ENCODE measurements at places on chromosomes 1 and 21. TPM values are rescaled to one million over a fixed set of nuclear protein-coding genes. Genes with fewer than 3 reads are reported as not detected.

MDM4 gene
- total RNA-seq = 84.2 TPM

ZNF683 gene
- 1.0 TPM for total RNA-seq

TXLNA gene
- 31.0 TPM for total RNA-seq

DNA sequence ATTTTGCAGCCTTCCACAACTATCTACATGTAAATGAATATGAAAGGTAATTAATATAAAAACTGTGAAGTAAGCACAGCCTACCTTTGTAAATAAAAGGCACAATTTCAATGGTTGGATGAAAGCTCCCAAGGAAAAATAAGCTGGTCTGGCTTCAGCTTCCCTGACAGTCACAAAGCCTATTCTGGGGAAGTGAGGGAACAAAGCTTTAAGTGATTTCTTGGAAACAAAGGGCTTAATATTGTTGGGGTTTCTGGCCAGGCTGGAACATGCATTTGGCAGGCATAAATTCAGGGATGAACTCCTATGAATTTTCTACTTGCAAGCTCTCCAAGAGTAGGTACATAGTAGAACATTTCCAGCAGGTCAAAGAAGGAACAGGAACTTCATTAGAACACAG, 17.3 kb downstream of the BCAS2 start:
- DNase-seq = no peak

DNA sequence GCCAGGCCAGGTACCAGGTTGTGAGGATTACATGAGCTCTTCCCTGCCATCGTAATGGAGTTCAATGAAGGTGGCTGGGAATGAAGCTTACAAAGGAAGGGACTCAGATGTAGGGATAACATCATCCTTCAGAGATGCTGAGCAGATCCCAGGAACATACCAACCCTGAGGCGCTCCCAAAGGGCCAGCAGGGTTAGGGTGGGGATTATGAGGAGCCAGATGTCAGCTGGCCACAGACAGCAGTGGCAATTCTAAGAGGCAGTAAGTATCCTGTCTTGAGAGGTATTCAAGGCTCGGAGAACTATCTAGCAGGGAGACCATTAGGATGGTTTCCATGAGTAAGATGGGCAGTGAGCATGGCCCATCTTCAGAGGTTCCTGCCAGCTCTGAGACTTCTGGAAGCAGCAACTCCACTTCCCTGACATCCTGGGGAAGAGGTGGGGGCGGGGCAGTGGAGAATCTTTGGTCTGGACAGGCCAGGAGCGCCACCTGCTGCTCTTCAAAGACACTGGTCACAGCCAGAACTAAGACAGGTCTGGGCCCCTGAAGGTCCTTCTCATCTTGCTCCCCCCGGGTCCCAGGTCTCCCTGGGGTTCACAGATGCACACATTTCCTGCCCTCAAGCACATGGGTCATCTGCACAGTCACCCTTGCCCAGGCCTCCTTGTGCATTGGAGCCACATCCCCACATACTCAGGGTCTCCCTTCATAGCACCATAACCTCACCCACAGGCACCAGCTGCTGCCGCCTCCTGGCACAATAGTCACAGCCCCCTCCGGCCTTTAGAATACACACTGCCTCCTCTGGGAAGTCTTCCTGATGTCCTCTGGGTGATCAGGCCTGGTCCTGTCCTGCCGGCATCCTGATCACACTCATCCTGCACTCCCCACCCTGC, 2.7 kb upstream of the SDC3 start:
- peak; percentile 97 for DNase-seq

- DNase-seq = no peak
These were observed 23.6 kb upstream of the FAM78B start for GRCh38 chr1:166190400-166190799.

All from mucosa of descending colon (tissue), 3 donors.